ENCODE measurements at places on chromosomes 6 and 20. TPM values are rescaled to one million over a fixed set of nuclear protein-coding genes. Genes with fewer than 3 reads are reported as not detected.

- DNase-seq, result no peak
Measured at GRCh38 chr6:15674690-15675386, 12.0 kb upstream of the DTNBP1 start.

DNA sequence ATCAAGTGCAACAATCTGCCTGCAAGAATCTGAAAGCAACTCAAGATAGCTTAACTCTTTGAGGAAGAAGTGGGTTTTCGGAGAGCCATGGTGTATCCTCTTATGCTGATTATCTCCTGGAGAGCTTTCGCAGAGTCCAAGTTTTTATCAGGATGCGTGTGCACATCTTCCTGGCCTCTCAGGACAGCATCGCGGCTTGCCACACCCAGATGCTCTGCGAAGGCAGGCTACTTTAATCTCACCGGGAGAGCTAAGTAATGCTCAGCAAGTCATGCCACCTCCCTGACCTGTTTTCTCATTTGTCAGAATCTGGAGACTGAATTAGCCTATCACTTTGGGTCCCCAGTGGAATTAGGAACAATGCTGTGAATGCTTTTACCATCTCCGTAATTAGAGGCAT lies 52.9 kb downstream of the TTI1 start:
- DNase-seq, result no peak

GRCh38 chr6:41083072-41083471 lies 10.3 kb downstream of the NFYA start:
- no peak for DNase-seq

GRCh38 chr20:24507182-24507853 lies 37.9 kb downstream of the SYNDIG1 start:
- DNase-seq, result no peak

GRCh38 chr6:36958775-36959554 lies 4.4 kb downstream of the PI16 start:
- DNase-seq, result no peak

- DNase-seq, result peak; percentile 71
Measured at GRCh38 chr6:158002951-158003853, 21.5 kb downstream of the SYNJ2 start.

GRCh38 chr6:2767657-2768524 lies 2.7 kb downstream of the WRNIP1 start:
- no peak for DNase-seq

Gene SYNDIG1
- total RNA-seq, result not detected

Gene GABRR2
- total RNA-seq, result not detected

Gene STMND1
- total RNA-seq, result not detected

Gene MCHR2
- not detected for total RNA-seq

Gene SIRPD
- 0.28 TPM for total RNA-seq
